Stimulated activated CD4-positive, alpha-beta T cell treated with anti-CD3 and anti-CD28 coated beads, Interleukin-2, amount 100 ng/mL, for 24 hours (primary cell): ENCODE measurements at places on chromosomes 1 and 21.

GRCh38 chr1:235843461-235843961 is 23.2 kb downstream of the LYST start:
- no peak for DNase-seq

GRCh38 chr21:38341546-38342012 is 84.8 kb downstream of the KCNJ15 start:
- DNase-seq: no peak

DNA sequence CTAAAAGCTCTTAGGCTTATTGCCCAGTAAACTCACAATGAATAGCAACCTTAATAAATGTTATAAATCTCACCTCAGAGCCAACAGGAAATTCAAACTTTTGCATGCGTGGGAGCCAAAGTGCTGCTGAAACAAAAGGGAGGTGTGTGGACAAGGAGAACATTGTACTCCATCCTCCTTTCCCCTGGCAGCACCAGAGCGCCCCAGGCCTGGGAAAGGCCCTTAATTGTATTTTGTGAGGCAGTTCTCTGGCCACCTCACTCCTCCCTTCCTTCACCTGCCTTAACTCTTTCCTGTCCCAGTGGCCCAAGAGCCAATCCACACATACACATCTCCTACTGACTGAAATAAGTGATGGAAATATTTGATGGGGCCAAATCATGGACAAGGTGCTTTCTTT is 648.5 kb downstream of the LMO4 start:
- no peak for DNase-seq

DNA sequence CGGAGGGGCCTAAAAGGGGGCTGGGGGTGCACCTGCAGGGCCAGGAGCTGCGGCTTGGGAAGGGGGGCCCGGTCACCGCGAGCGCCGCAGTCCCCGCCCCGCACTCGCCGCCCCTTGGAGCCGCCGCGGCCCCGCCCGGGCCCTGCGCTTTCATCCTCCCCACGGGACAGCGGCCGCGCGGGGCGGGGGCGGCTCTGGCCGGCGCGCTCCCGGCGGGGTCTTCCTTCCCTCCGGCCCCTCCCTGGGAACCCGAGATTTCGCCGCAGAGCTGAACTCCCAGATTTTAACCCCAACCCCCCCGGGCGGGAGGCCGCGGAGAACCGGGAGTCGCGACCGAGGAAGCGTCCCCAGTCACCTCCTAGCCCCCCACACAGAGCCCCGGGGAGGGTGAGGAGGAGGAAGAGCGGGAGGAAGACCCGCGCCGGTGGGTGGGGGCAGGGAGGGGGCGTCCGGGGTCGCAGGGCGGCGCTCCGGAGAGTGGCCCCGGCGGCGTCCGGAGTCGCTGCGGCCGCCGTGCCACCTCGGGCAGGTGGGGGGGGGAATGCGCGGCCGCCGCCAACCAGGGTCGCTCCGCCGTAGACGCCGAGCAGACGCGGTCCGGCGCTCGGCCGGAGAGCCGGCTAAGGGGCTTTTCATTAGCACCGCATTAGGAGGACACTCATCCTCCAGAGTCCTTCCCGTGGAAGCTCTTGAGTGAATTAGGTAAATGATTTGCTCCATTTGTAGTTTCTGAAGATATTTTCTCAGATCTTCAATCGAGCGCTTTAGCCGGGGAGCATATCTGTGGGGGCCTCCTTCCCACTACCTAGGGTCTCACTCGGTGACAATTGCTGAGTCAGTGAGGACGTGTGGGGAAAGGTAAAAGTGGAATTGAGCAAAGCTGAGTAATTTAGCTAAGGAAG is 31.6 kb upstream of the NFIA start:
- no peak for DNase-seq

DNA sequence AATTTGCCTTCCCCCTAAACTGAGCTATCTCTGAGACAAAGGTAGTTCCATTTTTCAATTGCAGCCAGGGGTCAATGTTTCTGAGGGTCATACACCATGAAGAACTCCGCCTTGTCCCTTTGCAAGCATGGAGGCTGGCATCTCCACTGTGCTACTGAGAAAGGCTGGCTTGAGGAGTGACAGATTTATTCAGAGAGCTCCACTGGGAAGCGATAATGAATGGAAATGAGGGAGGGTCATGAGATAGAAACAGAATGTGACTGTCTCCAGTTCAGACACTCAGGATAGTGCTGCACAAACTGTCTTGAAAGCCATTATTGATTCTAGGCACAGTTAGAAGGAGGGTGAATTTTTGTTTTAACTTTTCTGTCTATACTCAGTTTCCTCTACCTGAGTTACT is 197.5 kb downstream of the ZNF326 start:
- no peak for DNase-seq

DNA sequence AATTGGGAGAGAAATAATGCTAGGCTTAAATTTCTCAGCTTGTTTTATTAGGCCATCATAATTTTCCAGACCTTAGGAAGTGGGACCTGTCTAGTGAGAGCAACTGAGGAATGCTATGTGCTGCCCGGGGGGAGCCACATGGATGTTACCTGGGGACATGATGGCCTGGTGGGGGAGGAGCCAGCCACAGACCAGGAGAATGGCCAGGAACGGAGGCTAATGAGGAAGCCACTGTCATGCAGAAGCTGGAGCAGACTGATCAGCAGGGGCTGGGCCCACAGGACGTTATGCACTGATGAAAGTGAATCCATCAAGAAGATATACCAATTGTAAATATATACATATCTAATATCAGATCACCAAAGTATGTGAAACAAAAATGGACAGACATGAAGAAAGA is 4.6 kb upstream of the KRTAP10-1 start:
- no peak for DNase-seq

GRCh38 chr21:42413093-42413492 is 9.4 kb downstream of the UBASH3A start:
- no peak for DNase-seq

DNA sequence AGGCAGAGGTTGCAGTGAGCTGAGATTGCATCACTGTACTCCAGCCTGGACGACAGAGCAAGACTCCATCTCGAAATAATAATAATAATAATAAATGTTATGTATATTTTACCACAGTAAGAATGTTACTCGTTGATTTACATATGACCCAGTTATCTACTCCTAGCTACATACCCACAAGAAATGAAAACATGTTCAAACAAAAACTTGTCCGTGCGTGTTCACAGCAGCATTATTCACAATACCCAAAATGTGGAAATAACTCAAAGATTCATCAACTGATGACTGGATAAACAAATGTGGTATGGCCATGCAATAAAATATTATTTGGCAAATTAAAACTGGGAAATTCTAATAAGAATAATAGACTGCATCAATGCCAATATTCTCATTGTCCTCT is 31.7 kb upstream of the ENSA start:
- no peak for DNase-seq

GRCh38 chr1:231679109-231679508 is 52.5 kb downstream of the DISC1 start:
- DNase-seq: no peak

DNA sequence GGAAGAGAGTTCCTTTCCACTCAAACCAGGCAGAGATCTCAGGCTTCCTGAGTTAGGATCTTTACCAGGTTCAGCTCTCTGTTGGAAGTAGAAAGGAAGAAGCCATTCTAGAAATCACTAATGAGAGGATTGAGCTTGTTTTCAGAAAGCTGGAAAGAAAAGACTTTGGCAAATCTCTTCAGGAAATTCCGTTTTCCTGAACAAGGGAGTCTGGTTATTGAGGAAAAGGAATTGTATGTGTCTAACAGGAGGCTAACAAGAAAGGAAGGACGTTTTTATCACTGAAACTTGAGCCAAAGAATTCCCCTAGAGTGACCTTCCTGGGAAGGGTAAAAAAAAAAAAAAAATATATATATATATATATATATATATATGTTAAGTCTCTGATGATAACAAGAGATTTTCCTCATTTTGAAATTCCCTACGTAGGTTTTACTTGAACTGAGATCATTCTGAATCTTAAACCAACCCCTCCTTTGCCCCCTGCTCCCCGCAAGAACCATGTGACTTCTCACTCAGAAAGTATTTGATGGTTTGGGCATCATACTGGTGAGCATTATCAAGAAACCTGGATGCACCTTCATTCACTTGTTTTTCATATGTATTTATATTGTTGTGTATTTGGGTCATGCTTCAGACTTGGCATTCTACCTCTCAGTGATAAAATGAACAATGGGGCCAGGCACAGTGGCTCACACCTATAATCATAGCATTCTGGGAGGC is 98.4 kb upstream of the BMP8A start:
- DNase-seq: no peak

GRCh38 chr1:173714441-173714758 is 381 bp upstream of the KLHL20 start:
- no peak for DNase-seq

GRCh38 chr1:171233183-171233582 is 15.1 kb upstream of the FMO1 start:
- no peak for DNase-seq

DNA sequence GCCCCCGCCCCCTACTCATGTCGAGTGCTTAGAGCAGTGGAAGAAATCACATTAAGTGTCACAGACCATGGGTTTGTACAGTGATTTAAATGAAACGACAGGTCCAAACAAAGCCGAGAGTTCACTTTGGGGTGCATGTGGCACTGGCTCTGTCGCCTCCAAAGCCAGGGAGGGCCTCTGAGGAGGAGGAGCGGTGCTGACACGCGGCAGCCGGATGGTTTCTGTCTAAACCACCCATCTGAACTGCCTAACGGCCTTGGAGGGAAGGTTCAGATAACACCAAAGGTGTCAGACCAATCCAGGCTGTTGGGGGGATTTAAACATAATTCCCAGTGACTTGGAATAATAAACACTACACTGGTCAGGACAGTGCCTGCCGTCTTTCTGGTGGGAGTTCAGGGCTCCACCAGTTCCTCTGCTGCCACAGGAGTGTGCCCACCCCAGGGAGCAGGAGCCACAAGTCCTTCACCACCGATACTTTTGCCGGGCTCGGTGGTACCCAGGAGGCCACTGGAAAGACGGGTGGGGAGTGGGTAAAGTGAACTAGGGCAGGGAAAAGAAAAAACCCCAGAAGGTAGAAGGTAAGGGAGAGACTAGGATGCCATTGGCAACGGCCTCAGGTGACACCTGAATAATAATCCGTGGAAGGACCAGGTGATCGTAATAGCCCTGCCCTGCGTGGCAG is 78.2 kb downstream of the SLC66A1 start:
- DNase-seq: no peak

- DNase-seq: no peak
Measured at GRCh38 chr1:216500273-216500967, 77.2 kb upstream of the USH2A start.

- DNase-seq: no peak
Measured at GRCh38 chr1:245987577-245987976, 519.5 kb downstream of the SMYD3 start.

DNA sequence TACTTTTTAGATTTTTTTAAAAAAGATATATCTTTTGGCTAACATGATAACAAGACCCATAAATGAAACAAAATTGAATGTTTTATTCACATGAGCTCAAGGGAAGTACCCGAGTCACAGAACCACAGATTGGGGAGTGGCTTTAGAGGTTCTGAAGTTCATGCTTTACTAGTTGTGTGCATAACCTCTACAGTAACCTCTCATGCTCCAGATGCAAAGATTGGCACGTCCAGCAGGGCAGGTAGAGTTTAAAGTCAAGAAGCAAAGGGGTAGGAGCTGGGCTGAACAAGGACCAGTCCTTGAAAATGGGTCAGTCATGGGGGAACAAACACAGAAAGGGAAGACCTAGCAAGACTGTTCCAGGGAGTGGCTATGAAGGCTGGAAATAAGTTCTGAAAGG is 109.6 kb downstream of the RNF220 start:
- DNase-seq: no peak

DNA sequence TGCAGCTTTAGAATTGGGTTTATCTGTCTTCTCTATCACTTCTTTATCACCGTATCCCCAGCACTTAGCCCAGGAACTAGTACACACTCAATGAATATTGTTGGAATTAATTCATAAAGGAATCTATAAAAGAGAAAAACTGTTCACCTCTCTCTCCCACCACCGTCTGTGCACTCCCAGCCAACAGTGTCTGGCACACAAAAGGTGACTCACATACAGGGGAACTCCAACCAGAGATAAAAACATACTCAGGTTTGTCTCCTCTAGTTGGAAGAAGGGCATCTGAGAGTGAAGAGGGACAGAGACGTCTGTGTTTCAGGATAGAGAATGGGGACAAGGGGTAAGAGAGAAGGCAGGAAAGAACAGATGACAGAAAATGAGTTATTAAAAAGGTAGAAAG is 10.0 kb downstream of the ITLN1 start:
- no peak for DNase-seq

DNA sequence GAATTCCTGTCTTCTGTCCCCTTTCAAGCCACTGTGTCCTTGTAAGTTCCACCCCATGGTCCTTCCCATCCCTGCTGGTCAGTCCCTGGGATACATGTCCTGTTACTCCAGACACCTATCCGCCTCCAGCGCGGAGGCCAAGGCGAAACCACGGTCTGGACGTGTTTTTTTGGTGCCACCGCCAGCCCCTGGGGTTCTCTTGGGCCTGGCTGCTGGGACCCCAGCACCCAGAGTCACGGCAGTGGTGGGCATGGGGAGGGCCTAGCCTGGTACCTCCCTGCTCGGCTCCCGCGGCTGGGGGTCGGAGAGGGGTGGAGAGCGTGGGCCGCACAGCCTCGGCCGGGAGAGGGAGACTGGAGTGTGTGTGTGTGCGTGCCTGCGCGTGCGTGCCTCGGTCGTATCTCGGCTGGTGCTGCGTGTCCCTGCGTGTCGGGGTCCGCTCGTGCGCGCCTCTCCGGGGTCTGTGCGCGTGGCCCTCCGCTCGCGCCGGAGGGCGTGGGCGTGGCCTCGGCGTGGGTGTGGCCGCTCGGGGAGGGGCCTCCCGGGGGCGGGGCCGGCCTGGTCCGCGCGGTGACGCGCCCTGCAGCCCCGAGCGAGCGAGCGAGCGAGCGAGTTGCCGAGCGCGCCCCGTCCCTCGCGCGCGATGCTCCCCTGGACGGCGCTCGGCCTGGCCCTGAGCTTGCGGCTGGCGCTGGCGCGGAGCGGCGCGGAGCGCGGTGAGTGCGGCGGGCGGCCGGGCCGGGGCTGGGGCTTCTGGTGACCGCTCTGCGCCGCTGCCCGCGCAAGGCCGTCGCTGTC is at the start of gene VWA1:
TSS of gene VWA1 (plus strand) at position 585 of the 798 bp plus-strand sequence. CDS start at position 644, 59 bp downstream.
- DNase-seq: peak; percentile 79

- no peak for DNase-seq
Measured at GRCh38 chr1:187477103-187477502, 648.4 kb downstream of the PLA2G4A start.

DNA sequence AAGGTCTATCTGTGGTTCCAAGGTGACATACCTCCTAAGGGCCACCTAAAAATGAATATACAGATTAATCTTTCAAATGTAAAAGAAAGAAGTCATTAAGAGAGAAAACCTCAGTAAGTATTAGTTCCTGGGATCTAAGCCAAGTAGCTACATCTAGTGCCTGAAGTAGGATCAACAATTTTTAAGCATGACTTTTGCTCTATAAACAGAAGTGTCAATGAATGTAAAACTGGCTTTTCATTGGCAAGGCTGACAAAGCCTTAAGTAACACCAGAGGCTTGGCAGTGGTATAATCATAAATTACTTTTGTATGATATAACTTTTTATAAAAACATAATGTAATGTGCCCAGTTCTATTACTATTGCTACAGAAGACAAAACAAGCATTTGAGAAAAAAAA is 12.2 kb upstream of the ACADM start:
- DNase-seq: no peak
